Astrocyte of the cerebellum (primary cell): ENCODE measurements at places on chromosomes 2 and 18.

GRCh38 chr18:63379639-63379962 is 12.6 kb upstream of the KDSR start:
- DNase-seq: no peak

- no peak for DNase-seq
These were observed 327.6 kb upstream of the KCNJ3 start for GRCh38 chr2:154370873-154371272.

- no peak for DNase-seq
These were observed 55.5 kb downstream of the PRELID3A start for GRCh38 chr18:12463191-12463590.

DNA sequence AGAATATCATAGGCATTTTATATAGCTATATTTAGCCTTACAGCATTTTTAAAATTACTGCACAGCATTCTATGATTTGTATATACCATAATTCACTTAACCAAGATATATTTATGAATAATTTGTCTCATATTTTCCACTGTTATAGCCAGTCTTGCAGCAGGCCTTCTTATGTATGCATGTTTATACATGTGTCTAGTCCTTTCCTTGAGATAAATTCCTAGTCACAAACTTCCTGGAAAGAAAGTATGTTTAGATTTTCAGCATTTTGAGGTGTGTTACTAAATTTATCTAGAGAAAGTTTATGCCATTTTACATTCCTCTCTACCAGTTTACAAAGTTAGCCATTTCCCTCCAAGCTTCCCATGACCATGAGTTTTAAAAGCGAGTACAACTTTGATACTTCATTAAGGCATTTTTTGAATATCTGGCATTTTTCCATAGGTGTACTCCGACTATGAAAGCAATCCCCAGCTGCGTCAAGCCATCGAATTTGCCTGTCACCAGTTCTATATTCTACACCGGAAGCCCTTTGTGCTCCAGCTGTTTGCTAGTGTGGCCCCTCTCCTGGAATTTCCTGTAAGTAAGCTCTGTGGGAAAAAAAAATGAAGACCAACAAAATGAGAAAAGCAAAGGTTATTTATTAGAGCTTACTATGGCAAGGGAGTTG is 59.4 kb upstream of the RPE start:
- DNase-seq: no peak

- DNase-seq: peak; percentile 37
These were observed 62.8 kb downstream of the NABP1 start for GRCh38 chr2:191740759-191741158.

DNA sequence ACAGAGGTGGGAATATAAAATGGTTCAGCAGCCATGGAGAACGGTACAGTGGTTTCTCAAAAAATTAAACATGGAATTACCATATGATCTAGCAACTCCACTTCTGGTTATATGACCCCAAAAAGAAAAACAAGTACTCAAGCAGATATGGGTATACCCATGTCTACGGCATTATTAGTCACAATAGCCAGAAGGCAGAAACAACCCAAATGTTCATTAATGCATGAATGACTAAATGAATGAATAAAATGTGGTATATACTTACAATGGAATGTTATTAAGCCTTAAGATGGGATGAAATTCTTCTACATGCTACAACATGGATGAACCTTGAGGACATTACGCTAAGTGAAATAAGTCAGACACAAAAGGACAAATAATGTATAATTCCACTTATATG is 266.8 kb upstream of the FBXO11 start:
- no peak for DNase-seq
